Activated CD4-positive, alpha-beta memory T cell treated with anti-CD3 and anti-CD28 coated beads, Interleukin-2, amount 10 ng/mL, durations not matched to agents 7 days and 5 days (primary cell): ENCODE measurements at places on chromosomes 12 and 14. TPM values are rescaled to one million over a fixed set of nuclear protein-coding genes. Genes with fewer than 3 reads are reported as not detected.

Gene LRP1-AS
- total RNA-seq = not detected

Gene KRT77
- not detected for total RNA-seq

Gene KLHL33
- 0.05 TPM for total RNA-seq

Gene MUCL1
- not detected for total RNA-seq

Gene TAS2R19
- total RNA-seq = 1.1 TPM

Gene EGLN3
- total RNA-seq = 10.9 TPM

Gene VPS29
- 137 TPM for total RNA-seq

Gene KRT79
- not detected for total RNA-seq

Gene TAS2R50
- total RNA-seq = 0.73 TPM

Gene KCNH5
- total RNA-seq = not detected

Gene CCDC177
- not detected for total RNA-seq

Gene TIGAR
- 12.8 TPM for total RNA-seq

Gene HEBP1
- total RNA-seq = 11.1 TPM

Gene TPPP2
- not detected for total RNA-seq

Gene FAM181A
- not detected for total RNA-seq

Gene PLA2G1B
- not detected for total RNA-seq

Gene GPR162
- not detected for total RNA-seq

Gene IQSEC3
- 0.33 TPM for total RNA-seq

Gene GUCY2C
- total RNA-seq = not detected

Gene ZNF385A
- 0.38 TPM for total RNA-seq

Gene SYNDIG1L
- total RNA-seq = not detected

Gene NELL2
- total RNA-seq = 10.5 TPM
